ENCODE measurements at places on chromosomes 12 and 14.
A peak's percentile ranks its signal among the peaks of the same experiment; 100 is the strongest.

GRCh38 chr12:71873821-71874220, 34.3 kb downstream of the TBC1D15 start:
- DNase-seq = no peak

- no peak for DNase-seq
These were observed 12.0 kb downstream of the CFAP73 start for GRCh38 chr12:113161415-113162016.

- DNase-seq = no peak
These were observed 62.3 kb downstream of the R3HDM2 start for GRCh38 chr12:57368349-57369095.

GRCh38 chr12:96587691-96588090, 98.3 kb downstream of the CFAP54 start:
- no peak for DNase-seq

- DNase-seq = no peak
These were observed 75.6 kb downstream of the GALNT4 start for GRCh38 chr12:89448951-89449371.

- DNase-seq = no peak
These were observed 187.3 kb downstream of the CAND1 start for GRCh38 chr12:67456431-67456901.

DNA sequence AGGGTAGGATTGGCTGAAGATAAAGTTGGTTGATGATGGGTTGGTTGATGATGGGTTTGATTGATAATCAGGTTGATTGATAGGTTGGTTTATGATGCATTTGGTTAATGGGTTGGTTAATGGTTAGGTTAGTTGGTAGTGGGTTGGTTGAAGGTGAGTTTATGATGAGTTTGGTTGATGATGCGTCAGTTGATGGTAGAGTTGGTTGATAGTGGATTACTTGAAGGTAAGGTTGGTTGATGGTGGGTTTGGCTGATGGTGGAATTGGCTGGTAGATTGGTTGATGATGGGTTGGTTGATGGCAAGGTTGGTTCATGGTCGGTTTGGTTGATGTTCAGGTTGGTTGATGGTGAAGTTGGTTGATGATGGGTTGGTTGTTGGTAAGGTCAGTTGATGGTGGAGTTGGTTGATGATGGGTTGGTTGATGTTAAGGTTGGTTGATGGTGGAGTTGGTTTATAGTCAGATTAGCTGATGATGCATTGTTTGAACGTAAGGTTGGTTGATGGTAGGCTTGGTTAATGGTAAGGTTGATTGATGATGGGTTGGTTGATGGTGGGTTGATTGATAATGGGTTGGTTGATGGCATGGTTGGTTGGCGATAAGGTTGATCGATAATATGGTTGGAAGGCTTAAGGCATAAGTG, 146.4 kb downstream of the ADGRD1 start:
- DNase-seq = peak; percentile 4

- DNase-seq = no peak
These were observed 5.8 kb upstream of the C12orf75 start for GRCh38 chr12:105324704-105325103.

DNA sequence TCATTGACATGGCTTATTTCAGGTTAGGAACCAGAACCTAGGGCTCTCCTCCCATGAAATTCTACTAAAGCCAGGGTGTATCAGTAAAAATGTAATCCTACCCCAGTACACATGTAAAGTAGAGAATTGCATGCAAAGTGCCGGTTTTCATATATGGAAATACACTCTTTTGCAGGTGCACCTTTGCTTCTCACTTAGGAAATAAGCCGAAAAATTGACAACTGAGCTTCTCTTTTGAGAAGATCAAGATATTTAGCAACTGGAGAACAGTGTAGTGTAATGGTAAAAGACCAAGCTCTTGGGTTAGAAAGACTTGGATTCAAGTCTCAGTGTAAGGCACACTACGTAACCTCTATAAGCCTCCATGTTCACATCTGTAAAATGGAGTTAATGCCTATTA, 82.4 kb downstream of the SLC38A6 start:
- no peak for DNase-seq

DNA sequence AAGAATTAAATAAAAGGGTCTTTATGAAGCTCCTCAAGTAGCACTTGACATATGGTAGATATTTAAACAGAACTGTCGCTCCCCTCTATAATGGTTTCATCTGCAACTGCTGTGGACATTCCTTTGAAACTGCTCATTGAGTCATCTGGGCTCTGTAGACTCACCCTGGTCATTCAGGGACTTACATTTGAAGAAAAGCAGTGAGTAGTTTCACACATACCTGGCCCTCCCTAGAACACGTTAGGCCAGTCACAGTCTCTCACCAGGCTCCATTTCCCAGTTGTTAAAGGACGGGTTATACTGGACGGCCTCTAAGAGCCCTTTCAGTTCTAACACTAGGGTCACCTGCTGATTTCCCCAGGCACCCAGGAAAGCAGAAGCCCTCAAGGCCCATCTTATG, 217.0 kb downstream of the BCL11B start:
- DNase-seq = no peak

- DNase-seq = no peak
These were observed 45.5 kb downstream of the EML1 start for GRCh38 chr14:99838639-99839134.

DNA sequence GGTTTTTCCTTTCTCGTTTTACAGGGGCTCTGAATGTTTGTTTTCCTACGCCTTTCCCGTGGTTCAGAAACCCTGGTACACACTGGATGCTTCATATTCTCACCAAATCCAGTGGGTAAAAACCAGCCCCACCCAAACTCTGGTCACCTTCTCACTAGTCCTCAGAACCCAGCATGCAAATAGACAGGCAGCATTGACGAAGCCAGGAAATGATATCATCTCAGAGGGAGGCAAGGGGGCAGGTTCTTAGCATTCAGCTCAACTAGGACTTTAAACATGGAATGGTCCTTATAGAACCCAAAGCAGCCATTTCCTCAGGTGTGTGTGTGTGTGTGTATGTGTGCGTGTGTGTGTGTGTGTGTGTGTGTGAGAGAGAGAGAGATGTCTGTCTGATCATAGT, 142.0 kb downstream of the KCNK10 start:
- no peak for DNase-seq

DNA sequence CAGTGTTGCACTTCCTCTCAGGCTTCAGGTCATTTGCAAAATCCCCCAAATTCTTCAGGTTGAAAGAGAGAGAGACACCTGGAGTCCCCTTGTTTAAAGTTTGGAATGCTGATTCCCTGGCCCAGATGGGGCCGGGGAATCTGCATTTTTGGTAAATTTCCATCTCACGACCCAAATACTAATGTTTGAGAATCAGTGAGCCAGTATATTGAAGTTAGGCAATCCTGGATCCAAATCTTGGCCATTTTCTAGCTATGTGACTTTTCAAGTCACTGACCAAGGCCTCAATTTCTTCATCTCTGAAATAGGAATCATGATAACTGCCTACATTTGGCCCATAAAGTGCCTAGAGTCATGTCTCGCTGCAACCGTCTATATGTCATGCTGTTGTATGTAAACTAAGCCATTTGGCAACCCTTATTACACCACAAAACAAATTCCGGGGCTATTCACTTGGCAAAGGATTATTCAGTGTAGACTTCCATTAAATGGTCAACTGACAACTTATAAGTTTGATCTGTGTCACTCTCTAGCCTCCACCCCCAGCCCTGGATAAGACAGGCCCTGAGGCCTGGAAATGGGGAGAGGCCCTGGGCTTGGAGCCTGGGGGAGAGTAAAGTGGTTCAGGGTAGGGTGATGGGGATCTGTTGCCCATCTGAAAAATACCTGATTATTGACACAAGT, 3.7 kb upstream of the ZFP36L1 start:
- DNase-seq = peak; percentile 63

DNA sequence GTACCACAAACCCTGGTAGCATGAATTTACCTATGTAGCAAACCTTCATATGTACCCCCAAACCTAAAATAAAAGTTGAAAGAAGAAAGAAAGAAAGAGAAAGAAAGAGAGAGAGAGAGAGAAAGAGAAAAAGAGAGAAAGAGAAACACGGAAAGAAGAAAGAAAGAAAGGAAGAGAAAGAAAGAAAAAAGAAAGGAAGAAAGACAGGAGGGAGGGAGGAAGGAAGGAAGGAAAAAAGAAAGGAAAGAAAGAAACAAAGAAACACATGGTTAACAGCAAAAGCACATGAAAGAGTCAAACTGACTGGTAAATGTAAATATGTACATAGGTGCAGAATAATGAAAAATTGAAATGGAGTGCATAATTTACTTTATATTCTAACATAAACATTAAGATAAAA, 903.4 kb downstream of the LRFN5 start:
- DNase-seq = no peak

DNA sequence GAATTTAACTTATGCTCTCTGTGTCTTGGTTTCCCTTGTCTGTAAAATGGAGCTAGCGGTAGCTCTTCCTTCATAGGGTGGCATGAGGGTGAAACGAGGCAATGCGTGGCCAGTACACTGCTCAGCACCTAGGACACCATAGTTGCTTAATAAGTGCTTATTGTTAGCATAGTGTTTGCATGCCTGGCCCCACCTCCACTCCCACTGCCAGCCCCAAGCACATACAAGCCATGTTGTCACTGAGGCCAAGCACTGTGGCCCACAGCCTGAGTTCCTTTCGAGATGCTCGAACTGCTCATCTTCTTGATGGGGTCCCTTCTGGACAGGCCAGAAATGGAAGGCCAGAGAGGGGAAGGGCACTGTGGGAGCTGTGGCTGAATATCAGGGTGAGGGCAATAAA, 839 bp downstream of the FICD start:
- no peak for DNase-seq

DNA sequence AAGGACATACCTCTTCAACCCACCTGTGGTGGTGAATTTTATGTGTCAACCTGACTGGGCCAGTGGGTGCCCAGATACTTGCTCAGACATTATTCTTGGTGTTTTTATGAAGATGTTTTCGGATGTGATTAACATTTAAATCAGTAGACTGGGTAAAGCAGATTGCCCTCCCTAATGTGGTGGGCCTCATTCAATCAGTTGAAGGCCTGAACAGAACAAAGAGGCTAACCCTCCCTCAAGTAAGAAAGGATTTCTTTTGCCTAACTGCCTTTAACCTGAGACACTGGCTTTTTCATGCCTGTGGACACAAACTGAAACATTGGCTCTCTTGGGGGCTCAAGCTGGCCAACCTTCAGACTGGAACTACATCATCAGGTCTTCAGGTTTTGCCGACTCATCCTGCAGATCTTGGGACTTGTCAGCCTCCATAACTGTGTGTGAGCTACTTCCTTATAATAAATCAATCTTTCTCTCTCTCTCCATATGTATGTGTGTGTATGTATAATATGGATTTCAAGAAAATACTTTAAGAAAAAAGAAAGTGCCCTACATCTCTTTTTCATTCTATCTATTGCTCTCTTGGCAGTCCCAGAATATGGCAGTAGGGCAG, 39.4 kb downstream of the RTN1 start:
- no peak for DNase-seq

- no peak for DNase-seq
These were observed at the start of gene PPFIA2 for GRCh38 chr12:81759190-81760051. PPFIA2 (minus strand) TSS chr12:81759350.

DNA sequence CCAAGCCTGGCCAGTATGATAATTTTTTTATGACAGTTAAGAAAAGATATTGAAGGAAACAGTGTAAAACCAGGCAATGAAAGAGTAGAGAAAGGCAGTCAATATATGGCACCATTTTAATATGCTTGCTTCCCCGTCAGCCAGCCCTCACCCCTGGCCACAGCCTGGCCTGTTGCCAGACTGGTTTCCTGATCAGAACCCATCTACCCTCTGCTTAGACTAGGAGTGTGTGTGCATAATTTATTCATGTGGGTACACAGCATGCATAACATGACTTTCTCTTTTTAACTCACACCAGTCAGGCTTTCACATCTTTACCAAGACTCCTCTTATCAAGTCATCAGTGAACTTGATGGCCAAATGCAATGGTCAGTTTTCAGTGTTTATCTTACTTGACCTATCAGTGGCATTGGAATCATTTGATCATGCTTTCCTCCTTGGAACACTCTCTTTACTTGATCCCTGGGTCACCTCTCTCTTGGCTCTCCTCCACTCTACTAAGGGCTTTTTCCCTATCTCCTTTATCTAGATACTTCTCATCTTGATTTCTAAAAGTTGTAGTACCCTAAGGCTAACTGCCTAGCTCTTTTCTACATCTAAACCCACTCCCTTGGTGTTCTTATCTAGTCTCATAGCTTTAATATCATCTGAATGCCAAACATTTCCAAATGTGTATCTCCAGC, 10.0 kb upstream of the GPR19 start:
- peak; percentile 81 for DNase-seq

DNA sequence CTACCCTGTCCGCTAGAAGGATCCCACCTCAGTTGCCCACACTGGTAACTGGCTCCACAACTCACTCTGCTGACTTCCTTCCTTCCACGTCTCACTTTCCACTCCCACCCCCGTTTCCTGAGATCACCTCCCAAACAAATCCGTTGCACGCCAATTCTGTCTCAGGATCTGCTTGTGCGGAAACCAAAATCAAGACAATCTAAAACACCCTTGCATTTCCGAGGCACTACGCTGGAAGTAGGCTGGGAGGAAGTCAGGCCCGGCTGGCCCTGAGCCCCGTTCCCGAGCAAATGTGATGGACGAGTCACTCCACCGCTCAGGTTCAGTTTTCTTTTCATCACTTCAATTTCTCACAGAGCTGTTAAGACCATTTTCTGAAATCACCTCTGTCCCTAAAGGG, 23.1 kb downstream of the ABCB9 start:
- DNase-seq = no peak

DNA sequence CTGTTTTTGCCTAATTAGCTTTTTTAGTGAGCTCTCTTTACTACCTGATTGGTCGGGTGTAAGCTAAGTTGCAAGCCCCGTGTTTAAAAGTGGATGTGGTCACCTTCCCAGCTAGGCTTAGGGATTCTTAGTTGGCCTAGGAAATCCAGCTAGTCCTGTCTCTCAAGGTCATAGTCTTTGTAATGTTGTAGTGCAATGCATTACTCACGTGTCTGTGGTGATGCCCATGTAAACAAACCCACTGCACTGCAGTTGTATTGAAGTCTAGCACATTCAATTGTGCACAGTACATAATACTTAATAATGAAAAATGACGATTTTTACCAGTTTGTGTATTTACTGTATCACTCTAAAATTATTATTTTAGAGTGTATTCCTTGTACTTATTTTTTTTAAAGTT, 335.5 kb downstream of the NUAK1 start:
- DNase-seq = no peak

DNA sequence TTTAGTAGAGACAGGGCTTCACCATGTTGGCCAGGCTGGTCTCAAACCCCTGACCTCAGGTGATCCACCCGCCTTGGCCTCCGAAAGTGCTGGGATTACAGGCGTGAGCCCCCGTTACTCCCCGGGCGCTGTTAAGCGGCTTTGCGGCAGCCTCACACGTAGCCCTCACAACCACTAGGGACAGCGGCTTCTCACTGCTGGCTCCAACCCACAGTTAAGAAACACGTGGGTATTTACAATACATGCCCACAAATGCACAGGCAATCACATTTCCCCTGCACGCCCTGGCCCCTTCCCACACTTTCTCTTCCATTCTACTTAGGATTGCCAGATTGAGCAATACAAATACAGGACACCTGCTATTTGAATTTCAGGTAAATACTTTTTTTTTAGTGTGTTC, 37.0 kb upstream of the EIF5 start:
- DNase-seq = peak; percentile 34

- DNase-seq = no peak
These were observed 120.9 kb upstream of the FOXN3 start for GRCh38 chr14:89537911-89538310.

All from activated effector memory CD4-positive, alpha-beta T cell treated with anti-CD3 and anti-CD28 coated beads, Interleukin-2, amount 50 U/mL, for 16 hours (primary cell).